T1000 (cell line): ENCODE measurements at places on chromosomes 13 and 19.

DNA sequence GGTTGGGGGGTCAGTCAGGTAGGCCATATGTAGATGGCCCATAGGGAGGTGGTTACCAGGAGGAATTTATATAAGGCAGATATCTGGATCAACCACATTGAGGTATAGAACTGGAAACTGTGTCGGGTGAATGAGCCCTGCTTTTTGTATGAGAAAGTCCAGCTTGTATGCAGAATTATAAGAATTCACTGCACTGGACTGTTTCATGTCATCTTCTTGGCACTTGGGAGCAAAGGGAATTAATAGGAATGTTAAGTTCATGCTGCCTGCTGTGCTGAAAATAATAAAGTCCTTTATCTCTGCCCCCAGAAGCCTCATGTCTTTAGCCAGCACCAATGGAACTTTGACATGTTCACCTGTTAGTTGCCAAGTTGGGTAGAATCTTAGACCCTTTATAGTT, 12.3 kb downstream of the BORA start:
- DNase-seq, result no peak

DNA sequence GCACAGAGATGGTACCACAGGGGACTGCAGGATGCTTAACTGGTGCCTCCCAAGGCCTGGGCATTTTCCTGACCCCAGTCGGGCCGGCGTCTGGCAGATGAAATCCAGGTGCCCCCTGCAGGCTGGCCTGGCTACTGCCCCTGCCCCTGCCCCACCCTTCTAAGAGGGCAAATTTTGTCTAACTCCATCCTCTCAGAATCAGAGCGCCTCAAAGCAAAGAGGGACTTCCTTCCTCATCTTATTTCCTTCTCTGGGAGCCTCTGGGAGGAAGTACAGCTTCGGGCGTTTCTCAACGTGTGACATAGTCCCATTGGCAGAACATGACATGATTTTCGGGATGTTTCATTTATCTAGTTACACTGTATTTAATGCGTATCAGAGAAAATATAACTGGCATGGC, 2.7 kb downstream of the PRKACA start:
- no peak for DNase-seq

DNA sequence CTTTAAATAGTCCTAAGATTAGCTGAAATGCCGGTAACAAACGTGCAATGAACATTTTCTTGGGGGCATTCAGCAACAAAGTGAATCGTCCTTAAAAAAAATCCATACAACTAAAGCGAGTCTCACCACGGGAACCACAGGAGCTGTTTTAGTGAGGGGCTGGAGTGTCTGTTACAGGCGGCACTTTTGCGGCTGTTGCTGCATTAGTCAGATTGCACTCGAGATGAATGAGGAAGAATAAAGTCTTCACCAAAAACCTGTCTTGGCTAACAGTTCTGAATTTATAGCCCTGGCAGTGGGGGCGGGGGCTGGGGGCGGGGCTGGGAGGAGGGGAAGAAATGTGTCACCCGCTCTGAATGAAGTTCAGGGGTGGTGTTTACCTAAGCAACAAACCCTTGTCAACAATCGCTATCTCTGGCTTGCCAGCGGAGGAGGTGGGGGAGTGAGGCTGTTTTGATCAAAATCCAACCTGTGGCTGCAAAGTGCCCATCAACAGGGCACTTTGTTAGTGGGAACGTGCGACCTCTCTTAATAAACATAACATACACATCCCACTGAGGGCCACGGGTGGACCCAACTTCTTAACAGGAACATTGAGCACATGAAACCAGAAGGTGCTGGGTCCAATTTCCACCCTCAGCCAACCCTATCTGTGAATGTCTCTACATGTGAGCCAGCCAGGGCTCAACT, 44.5 kb downstream of the RFX2 start:
- DNase-seq, result no peak

DNA sequence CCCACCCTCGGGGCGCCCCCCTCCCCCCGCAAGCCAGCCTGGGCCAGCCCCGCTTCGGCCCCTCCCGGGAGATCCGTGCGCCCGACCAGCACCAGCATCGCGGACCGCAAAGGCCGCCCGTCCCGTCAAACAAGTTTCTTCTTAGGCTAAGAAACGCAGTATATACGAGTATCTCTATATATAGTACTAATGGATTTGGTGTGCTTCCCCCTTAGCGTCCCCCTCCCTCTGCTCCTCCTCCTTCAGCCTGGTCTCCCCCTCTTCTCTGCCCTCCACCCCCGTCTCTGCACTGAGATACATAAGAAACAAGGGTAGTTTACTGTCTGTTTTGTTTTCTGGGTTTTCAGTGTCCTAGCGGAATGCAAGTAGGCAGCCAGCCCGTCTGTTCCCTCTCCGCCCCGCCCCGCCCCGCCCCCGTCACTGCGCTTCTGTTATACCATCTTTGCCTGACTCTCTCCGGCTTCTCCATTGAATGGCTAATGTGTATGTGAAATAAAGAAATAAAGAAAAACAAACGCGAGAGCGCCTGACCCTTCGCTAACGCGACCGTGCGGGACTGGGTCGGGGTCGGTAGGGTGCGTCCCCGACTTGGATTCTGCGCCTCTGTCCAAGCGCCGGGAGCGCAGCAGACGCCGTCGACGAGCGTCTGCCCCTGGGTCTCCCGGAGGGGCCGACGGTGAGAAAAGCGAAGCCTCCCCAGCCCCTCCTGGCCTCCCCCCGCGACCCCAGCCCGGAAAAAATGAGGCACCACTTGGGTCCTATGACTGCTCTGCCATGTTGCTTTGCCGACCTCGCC, 4.2 kb downstream of the LYL1 start:
- no peak for DNase-seq

DNA sequence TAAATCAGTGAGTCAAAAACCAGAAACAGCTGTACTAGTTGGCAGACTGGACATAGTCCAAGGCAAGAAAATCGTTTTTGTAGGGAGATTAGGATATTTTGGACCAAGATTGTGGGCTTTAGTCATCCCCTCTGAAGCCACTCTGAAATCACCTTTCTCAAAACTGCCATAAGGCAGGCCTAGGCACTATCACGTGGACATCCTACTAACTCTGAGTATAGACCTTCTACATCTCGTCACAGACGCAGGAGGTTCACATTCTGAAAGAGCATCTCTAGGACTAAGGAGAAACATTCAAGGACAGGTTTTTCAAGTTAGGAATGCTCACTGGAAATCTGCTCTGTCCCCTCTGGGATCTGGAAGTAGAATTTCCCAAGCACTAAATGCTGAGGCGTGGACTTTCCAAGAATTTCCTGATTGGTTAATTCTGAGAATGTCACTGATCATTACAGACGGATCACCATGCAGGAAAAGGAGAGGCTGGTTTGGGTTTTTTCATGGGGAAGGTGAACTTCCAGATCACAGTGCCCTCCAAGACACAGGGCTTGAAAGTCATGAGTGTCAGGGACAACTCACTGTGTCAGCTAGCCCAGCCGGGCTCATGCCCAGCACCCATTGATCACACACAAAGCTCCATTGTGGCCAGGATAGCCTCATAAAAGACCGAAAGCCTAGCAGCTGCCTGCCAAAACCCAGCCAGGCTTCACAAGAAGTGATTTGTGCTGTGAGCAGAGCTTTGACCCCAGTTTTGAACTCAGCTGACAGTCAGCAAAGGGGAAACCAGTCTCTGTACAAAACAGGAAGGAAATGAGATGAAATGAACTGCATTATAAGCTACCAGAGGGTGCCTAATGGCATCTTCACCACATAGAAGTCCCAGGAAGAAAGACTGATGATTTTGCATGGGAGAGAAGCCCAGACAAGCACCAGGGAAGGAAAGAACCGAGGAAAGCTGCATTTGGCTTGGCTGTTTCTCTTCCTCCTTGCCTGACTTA, 2.7 kb upstream of the RUBCNL start:
- DNase-seq, result no peak

GRCh38 chr13:108895220-108895704, 265.9 kb downstream of the MYO16 start:
- DNase-seq, result no peak

DNA sequence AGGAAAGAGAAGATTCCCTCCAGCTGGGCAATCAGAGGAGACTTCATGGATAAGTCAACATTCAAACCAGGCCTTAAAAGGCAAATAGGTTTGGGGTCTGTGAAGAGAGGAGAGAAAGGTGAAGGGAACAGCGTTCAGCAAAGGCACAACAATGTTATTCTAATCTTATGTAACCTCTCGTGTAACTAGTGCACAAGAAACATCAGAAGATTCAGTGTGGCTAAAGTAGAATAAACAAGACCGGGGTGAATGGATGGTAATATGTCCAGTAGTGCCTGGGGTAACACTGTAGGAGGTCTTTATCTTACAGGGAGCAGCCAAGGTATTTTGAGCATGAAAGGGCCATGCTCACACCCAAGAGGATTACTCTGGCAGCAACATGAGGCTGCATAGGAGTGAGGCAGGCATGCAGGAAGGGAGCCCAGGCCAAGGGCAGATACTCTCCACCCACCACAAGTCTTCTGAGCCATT, 24.1 kb downstream of the LHFPL6 start:
- DNase-seq, result no peak

DNA sequence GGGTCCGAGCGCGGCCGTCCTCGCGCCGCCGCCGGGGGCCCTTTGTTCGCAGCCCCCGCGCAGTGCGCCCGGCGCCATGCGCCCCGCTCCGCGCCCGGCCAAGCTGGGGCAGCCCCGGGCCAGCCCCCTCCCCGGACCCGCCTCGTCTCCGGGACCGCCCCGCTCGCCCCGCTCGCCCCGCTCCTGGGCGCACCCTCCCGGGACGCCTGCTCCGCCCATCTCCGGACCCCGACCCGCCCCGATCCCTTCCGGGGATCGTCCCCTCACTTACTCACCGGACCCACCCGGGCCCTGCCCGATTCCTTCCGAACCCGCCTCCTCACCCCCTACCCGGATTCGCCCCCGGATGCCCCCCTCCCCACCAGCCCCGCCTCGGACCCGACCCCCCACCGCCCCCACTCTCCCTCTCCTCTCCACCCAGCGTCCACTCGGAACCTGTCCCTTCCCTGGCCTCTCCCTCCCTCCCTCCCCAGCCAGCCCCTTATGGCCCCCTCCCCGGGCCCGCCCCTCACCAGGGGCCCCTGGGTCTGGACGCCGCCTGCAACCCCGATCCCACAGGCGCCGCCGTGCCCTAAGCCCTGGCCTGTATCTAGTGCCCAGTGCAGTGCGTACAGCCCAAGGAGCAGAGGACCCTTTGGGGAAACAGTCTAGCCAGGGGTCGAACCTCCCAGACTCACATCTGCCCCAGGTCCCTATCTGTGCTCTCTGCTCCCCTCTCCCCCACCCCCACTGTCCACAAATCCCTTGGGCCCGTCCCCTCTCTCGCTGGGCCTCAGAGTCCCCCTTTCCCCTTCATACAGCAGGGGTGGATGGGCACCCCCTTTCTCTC, at the start of gene CPAMD8:
Gene CPAMD8 (minus strand): TSS at position 105 of the 829 bp plus-strand sequence. CDS start 168 bp downstream, outside the sequence.
- no peak for DNase-seq

- peak; percentile 24 for DNase-seq
Measured at GRCh38 chr19:9586764-9587163, 2.5 kb upstream of the ZNF121 start.

DNA sequence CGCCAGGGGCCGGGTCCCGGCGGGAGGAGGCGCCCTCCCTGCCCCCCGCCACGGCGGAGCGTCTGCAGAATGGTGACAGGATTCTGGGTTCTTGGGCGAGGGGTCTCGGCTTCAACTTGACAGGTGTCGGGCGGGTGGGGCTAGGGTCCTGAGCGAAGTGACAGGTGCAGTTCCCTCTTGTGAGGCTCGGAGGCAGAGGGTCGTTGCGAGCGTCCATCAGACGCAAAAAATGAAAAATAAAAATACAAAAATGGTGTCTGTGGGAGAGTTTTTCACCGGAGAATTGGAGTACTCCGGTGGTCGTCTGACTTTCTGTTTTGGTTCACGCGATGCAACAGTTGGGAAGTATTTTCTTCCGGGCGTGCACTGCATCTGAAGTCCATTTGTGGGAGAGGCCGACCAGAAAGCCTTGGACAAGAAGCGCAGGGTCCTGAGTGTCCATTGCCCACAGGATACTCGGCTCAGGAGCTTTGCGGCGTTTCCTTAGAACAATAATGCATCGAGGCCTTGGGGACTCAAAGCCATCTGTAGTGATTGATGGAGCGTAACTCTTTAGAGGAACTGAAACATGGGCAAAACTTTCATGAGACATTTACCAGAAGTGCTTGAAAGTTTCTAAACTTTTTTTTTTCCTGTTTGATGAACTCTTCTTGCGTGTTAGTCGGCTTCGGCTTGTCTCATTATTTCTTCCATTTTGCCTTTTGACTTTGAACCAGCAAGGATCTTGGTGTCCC, 759 bp downstream of the RB1 start:
- DNase-seq, result no peak

DNA sequence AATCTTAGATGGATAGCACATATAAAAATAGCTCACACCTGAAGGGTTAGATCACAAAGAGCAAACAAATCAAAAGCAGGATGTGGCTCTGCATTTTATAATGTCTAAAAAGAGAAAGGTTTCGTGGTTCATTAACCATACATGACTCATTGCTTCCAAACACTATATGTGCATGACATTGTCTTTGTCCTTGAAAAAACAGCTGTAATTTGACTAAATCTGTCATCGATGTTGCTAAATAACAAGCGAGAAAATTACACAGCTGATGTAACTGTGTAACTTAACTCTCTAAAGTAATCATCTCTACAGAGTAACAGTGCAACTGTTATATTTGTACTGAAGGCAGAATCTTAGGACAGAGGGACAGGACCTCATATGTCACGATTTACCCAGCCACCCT, 383.1 kb upstream of the GPC6 start:
- no peak for DNase-seq

DNA sequence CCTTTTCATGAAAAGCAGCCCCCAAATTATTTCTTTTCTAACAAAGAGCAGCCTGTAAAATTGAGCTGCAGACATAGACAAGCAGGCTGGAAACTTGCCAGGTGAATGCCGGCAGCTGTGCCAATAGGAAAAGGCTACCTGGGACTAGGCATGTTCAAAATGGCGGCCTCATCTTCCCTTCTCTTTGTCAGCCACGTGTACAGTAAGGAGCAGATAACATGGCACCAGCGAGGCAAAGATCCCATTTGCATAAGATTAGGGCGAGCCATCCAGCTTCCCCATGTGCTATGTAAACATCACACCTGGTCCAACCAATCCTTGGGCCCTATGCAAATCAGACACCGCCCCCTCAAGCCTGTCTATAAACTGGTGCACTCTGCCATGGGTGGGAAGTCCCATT, 31.2 kb upstream of the CACNA1A start:
- DNase-seq, result no peak

DNA sequence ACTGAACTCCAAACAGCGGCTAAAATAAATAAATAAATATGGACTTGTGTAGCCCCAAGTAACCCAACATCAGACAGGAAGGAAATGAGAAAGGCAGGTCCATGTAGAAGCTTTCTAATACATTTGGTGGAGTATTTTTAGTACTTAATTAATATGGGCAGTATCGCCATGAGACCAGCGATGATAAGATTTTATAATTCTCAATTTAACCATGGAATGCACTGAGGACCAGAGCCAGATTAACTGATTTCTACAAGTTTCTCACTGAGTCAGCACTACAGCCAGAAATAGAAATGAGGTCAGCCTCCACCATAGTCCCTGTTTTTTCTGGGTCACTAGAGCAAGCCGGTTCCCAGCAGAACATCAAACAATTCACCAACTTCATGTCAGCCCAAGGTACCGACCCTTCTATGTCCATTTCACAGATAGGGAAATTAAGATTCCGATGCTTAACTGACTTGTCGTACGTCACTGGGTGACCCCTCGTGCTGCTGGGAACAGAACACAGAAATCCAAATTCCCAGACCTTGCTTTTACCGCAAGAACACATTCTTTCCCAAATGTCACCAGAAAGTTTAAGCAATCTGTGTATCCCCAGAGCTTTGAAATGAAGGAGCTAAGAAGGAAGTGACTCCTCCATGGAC, 90.4 kb downstream of the COL4A1 start:
- DNase-seq, result no peak

- DNase-seq, result no peak
Measured at GRCh38 chr19:5595129-5595528, 27.4 kb upstream of the TINCR start.

GRCh38 chr19:30519607-30520205, 147.5 kb downstream of the ZNF536 start:
- no peak for DNase-seq
